Activated CD4-positive, alpha-beta T cell treated with anti-CD3 and anti-CD28 coated beads, Interleukin-2, Interleukin-6, amounts not matched to agents 100 ng/mL and 50 ng/mL, durations not matched to agents 16 hours and 8 hours (primary cell): ENCODE measurements at places on chromosomes 7 and 10.
A peak's percentile ranks its signal among the peaks of the same experiment; 100 is the strongest.

DNA sequence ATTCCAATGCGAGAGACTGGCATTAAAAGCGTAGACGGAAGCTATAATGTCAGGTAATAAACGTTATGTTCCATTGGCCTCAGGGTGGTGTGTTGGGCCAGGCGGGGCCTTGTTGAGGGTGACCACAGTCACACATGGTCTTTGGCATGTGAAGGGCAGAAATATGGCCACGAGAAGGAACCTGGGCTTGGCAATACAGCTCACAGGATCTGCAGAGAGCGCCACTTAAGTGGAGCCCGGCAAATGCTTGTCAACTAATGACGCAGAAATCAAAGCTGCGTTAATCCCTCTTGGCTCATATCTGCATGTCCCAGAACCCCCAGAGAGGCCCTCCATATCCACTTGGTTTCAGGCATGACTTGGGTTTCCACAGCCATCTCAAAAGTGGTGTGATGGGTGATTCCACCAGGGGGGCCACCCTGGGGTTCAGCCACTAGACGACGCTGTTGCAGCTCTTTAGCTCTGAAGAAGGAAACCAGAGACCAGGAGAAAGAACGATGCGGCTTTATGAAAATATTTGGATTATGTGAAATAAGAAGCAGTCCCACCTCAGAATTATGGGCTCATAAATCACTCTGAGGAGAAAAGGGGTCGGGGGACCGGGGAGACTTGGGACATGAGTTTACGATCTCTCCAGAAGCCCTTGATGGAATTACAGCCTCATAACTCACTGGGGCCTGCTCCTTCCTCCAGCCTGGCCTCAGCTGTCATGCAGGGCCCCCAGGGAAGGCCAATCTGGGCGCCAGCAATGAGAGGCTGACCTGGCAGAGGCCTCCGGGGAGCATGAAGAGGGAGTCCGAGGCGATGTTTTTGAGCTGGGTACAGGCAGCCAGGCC is 462.5 kb downstream of the PLXNA4 start:
- no peak for DNase-seq

- no peak for DNase-seq
Measured at GRCh38 chr10:124713679-124714255, 30.4 kb downstream of the FAM53B start.

- peak; percentile 46 for DNase-seq
Measured at GRCh38 chr10:50544857-50545429, 78.8 kb downstream of the SGMS1 start.

- no peak for DNase-seq
Measured at GRCh38 chr7:102304668-102305067, 18.0 kb downstream of the SH2B2 start.

DNA sequence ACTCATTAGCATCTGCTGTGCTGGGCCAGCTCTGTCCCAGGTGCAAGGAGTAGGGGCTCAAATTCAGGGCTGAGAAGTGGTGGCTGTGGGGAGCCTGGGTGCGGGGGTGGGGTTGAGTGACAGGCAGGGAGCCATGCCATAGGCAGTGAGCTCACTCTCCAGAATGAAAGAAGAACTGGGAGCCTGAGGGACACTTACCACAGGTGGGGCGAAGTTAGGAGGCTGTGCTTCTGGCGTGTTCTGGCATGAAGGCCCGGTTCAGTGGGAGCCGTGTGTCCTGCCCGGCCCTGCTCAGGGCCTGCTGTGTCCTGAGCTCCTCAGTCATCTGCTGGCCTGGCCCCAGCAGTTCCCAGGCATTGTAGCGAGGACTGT is 62.5 kb downstream of the MKI67 start:
- DNase-seq: peak; percentile 35

- DNase-seq: no peak
Measured at GRCh38 chr7:108380517-108380916, 75.7 kb downstream of the NRCAM start.

DNA sequence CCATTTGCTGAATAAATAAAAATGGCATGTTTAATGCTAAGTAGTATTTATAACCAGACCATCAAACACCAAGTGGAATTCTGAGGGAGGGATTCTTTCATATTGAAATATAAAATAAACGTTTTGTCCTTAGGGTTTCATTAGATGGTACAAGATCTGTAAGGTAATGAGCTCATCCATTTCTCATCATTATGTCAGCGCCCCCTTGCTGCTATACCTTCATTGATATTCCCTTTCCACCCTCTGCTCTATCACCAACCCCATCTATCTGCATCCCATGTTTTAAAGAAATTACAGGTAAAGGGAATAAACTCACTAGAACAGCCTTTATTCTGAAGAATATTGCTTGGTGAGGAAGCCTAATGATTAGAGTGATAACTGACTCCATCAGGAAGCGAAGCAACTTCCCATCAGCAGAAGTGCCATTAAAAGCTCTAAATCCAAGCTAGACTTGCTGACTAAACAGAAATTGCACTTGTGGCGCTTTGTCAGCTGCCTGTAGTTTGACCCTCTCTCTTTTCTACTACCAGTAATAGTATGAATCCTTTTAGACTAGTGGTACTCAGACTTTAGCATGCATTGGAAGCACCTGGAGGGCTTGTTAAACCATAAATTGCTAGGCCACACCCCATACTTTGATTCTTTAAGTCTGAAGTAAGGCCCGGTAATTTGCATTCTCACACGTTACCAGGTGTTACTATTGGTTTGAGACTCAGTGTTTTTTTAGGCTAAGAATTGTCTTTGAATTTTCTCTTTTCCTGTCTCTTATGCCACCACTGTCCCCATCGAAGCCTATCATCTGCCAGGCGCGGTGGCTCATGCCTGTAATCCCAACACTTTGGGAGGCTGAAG is 27.5 kb downstream of the ADD3 start:
- DNase-seq: peak; percentile 53
